HEK293T (cell line): ENCODE measurements at places on chromosomes 12 and 14.

- DNase-seq, result no peak
Measured at GRCh38 chr12:40137252-40137651, 31.4 kb upstream of the SLC2A13 start.

DNA sequence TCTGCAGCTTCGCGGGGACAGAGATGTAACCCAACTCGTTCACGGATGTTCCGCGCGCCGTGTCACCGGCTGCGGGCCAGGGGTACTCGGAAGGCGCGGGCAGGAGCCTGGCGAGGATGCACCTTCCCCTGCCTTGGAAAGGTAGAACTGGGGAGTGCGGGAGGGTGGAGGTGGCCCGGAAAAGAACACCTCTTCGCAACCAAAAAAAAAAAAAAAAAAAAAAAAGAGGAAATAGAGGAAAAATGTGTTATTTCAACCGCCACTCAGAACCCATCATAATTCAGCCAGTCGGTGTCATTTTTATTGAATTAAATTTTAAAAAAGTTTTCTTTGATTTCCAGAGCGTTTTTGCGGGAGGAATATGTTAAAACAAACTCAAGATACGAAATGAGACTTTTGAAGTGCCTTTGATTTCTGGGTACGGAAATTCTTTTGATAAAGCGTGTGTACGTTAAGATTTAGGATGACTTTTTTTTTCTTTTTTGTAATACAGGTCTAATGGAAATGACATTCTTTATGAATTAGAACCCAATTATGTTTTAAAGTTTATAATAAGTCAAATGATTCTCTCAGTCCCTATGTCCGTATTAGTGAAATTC, 8.9 kb downstream of the CDKN1B start:
- no peak for DNase-seq

DNA sequence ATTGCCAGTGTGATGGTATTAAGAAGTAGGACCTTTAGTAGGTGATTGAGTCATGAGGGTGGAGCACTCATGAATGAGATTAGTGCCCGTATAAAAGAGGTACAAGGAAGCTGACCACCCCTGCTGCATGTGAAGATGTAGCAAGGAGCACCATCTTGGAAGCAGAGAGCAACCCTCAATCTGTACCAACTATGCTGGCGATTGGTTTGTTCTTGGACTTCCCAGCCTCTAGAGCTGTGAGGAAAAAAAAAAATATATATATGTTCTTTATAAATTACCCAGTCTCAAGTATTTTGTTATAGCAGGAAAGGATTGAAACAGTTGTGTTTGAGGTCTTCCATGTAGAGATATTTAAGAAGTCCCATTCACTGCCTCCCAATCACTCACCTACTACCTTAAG, 16.9 kb downstream of the METTL25 start:
- no peak for DNase-seq

- peak; percentile 54 for DNase-seq
Measured at GRCh38 chr12:107379852-107380567, 286.7 kb upstream of the CRY1 start.

DNA sequence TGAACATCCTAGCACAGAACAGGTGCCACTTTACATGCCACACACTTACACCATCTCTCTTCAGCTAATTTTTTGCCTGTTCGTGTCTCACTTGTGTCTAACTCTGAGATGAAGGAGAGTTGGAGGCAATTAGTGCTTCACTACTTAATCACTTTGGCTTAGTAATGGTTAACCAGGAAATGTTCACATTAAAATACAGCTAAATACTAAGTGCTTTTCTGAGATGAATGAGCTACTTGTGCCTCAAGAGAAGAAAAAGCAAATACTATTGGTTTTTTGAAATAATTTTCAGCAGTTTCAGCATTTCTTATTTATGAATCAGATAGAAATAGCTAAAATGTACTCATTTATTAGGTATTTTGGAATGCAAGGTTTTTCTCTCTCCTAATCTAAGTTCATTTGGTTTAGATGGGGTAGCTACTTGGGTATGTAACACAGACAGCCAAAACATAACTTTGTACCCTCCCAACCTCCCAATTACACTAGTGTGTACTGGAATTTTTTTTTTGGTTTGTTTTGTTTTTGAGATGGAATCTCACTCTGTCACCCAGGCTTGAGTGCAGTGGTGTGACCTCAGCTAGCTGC, 1474.1 kb upstream of the SEL1L start:
- no peak for DNase-seq

- DNase-seq, result no peak
Measured at GRCh38 chr14:21729703-21730233, 56.1 kb upstream of the OR4E1 start.

GRCh38 chr14:60061371-60061770, 30.4 kb upstream of the PCNX4 start:
- DNase-seq, result no peak

DNA sequence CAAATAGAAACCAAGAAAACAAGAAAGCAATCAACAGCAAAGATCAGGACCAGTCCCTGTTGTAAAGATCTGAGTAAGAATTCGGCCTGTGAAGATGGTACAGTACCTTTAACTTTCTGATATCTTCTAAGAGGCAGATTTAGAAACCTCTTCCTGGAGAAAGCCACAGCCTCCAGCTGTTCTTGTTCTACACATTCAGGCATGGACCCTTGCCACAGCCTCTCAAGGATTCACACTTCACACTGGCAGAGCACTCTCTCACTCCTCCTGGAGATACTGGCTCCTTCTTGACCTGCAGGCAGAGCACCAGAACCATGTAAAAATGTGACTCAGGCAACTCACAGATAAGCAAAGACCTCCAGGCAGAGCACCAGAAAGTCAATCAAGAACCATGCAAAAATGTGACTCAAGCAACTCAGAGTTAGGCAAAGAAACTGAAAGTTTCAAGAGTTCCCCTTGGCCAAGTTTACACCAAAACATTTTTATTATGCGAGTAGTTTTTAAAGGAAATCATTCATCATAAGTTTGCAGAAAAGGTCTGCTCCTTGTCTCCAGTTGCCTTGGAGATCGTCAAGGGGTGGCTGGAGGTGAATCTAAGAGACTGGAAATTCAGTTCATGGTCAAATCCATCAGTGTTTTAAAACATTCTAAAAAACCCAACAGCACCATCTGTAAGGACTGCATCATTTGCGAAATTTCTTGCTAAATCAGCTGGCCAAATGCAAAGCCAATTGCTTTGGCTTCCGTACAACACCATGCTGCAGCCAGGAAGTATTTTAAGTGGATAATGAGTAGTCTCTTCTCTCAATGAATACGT, 119.3 kb upstream of the MDM1 start:
- no peak for DNase-seq

GRCh38 chr12:4277857-4278256, 4.3 kb downstream of the CCND2 start:
- no peak for DNase-seq

DNA sequence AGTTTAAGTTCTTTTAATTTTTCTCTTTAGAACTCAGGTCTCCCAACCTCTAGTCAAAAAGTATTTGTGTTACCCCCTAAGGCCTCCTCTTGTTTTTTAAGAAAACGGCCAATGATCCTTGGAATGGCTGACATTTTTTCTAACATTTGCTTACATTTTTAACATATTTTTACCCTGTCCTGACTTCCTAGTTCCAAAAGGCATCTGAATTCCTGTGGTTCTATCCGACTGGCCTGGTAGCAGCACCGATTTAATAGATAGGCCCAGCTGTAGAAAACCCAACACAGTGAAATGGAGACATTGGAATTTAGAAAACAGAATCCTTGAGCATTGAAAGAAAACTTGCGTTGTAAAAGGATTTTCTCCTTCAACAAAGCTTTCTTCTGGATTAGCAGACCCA, 134.7 kb upstream of the GSC start:
- DNase-seq, result no peak

DNA sequence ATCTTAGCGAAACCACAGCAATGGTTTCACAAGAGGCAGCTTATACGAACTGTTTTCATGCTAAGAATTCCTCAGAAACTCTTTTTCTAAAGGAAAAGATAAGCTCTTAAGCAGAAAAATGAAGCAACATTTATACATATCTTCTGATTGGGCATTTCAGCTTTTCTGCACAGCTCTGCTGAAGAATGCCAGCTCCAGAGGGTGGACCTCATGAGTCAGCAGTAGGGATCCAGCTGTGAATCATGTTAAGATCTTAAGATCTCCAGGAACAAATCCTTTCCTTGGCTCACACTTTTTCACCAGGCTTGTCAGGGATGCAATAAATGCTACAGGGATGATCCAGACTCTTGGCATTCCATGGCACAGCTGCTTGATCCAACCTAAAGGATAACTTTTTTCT, 477.1 kb upstream of the CCDC196 start:
- DNase-seq, result no peak

- no peak for DNase-seq
Measured at GRCh38 chr14:28807518-28807917, 40.9 kb downstream of the FOXG1 start.

DNA sequence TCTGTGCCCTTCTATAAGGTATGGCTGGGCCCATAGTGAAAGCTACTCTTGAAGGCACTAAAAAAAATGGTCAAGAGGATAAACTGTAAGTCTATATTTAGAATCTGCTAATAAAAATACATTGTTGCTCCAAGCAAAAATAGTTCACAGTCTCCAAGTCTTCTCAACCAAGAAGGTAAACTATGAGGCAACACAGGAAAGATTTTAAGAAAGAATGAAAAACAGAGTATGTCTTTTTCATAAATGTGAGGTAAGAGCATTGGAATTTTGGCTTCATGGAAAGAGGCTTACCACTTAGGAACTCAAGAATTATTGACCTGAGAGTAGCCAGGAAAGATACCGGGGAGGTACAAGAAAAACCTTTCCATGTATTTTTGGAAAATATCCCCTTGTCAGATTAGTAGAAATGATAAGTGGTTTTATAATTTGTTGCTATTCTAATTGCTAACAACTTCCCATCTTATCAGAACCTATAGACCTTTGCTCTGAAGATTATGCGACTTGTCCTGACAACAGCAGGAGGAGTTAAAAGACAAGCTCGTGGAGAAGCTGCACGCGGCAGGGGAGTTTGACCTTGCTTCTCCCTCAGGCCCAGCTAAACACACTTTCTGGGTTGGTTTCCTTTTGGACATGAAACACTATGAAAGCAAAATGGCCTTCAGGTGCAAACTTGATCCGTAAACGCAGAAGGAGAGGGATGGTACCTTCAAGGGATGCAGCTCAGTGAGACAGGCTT, 238.1 kb downstream of the FOXN3 start:
- no peak for DNase-seq

GRCh38 chr12:82893896-82894295, 207.2 kb downstream of the TMTC2 start:
- DNase-seq, result no peak

- DNase-seq, result no peak
Measured at GRCh38 chr12:128859311-128859710, 6.0 kb downstream of the GLT1D1 start.

DNA sequence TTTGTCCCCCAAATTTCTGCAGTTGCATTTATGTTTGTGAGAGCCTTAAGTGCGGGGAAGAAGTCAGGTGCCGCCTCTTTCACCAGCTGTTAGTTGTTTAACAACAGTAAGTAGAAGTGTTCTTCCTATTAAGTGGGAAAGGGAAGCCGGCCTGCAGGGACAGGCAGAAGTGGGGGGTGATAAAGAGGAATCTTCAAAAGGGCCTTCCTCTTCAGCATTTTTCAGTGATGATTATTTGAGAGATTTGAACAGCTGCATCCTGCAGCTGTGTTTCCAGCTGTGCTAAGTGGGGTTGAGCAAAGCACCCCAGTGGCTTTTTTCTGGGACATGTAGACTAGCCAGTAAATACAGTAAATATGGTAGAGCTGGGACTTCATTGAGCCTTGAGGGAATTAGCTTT, 32.1 kb upstream of the SLC38A1 start:
- DNase-seq, result no peak

GRCh38 chr12:124520907-124521306, 46.5 kb downstream of the NCOR2 start:
- no peak for DNase-seq

GRCh38 chr12:89528434-89528833, 2.6 kb upstream of the POC1B start:
- no peak for DNase-seq

- no peak for DNase-seq
Measured at GRCh38 chr12:120688527-120689071, 1.6 kb downstream of the MLEC start.

GRCh38 chr12:100833282-100833681, 38.7 kb downstream of the ANO4 start:
- DNase-seq, result no peak

- no peak for DNase-seq
Measured at GRCh38 chr12:1695886-1696670, 5.2 kb downstream of the ADIPOR2 start.

- no peak for DNase-seq
Measured at GRCh38 chr14:26828741-26829140, 230.9 kb upstream of the NOVA1 start.

- DNase-seq, result no peak
Measured at GRCh38 chr12:99281277-99281676, 366.3 kb upstream of the GARIN6 start.

GRCh38 chr14:62081012-62081612, 318.9 kb downstream of the SNAPC1 start:
- no peak for DNase-seq

DNA sequence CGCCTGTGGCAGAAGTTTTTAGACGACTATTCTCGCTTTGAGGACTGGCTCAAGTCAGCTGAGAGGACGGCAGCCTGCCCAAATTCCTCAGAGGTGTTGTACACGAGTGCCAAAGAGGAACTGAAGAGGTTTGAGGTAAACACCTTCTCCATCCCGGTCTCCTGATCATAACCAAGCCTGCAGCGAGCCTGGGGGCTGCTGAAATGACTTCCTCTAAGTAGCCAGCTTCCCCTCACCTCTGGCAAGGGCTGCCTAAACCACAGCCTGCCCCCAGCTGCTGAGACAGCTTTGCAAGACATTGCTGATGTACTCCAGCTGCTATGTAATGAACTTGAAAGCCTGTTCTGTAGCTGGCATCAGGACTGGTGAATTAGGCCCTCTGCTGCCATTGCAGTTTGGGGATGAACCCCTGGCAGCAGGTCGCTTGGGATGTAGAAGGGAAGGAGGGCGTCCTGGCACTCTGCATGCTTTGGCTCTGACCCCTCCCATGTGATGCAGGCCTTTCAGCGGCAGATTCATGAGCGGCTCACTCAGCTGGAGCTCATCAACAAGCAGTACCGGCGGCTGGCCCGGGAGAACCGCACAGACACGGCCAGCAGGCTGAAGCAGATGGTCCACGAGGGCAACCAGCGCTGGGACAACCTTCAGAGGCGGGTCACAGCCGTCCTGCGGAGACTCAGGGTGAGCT, 84.6 kb downstream of the ESR2 start:
- DNase-seq, result no peak

- peak; percentile 32 for DNase-seq
Measured at GRCh38 chr12:118103201-118103600, 610 bp downstream of the VSIG10 start.
